Calu3 (cell line): ENCODE measurements at places on chromosomes 1 and 21.

DNA sequence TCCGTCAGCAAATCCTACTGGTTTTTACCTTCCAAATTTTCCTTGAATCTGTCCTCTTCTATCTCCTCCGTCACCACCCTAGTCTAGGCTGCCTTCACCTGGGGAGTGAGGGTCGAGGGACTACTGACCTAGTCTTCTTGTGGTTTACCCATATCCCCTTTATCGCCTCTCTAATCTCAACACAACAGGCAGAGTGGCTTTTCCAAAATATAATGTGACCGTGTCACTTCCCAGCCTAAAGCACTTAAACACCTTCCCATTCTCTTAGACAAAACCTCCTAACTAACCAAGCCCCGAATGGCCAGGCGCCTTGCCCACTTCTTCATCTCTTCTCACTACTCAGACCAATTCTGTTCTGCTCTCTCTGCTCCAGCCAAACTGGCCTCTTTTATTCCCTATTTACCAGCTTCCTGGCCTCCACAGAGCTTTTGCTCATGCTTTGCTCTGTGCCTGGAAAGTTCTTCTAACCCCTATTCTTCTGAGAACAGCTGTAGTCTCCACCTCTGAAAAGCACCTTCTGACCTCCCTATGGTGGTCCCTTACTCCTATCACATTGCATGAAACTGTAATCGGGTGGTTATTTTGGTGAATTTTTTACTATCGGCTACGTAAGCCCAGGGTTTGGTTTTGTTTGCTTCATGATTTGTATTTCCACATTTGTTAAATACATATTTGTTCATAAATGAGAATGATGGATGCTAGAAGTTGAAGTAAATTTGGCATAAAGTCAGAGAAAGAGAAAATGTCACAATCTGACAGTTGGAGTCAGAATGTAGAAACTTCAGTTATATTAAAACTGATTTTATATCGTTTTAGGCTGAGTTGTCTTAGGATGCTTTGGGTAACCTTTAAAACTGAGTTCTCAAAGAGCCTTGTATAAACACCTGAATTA lies 1.2 kb upstream of the NBPF1 start:
- DNase-seq = no peak

DNA sequence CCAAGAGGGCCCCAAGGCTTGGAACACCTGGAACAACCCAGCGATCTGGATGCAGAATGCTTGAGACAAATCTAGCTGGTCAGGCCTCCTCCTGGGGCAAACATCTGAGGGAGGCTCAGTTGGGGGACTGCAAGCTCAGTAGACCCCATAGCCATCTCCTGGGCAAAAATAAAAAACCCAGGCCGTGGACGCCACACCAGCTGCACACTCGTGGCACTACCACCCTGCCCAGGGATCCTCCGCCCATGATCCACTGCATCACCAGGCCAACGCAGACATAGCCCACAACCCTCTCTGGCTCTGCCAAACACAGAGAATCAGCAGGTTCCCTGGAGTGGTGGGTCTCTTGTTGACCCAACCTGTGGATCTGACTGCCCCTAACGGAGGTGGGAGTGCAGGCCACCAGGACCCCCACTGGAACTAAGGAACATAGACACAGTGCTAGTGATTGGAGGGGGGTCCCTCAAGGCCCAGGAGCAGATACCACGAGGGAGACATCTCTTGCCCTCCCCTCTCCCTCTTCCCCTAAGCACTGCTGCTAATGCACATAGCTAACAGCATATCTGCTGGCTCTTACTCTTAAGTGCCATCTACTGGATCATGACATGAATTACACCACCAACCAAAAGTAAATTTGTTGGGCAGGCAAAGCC lies 147.2 kb downstream of the CHD1L start:
- DNase-seq = peak; percentile 32

- DNase-seq = no peak
Observed at GRCh38 chr1:246004301-246004700, 502.8 kb downstream of the SMYD3 start.

DNA sequence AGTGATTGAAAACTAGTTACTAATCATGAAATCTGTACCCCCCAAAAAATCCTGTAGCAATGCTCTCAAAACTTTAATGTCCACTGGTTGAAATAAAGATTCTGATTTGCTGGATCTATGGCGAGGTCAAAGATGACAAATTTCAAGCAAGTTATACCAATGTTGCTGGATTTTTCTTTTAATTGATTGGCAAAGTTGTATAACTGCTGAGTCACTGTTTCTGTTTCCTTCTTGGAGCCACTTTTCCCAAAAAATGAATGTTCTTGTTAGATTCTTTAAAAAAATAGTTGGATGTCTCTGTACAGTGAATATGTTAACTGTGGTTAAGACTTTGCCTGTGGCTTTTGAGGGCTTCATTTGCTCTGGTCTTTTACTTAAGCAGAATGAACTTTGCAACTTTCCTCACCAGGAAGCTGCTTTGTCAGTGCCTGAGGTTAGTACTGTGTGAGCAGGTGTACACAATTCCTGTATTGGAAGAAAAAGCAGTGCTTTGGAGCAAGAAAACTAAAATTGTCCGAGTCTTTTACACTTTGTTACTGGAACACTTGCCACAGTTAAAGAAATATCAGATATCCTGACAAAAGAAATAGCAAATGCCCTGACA lies 1211.9 kb downstream of the MRPL39 start:
- DNase-seq = no peak

DNA sequence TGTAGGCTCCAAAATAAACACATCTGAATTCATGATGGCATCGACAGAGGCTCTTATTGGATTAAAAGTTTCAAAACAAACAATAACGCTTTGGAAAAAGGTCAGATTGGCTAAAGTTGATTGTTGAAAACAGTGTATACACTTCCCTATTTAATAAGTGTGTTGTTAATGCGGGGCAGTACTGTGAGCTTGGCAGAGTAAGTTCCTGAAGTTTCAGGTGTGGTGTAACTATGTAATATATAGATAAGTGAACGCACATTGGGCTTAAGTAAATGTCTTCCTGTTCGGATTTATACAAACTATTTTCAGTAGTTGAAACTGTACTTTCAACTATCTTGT lies 810 bp downstream of the ZBTB37 start:
- DNase-seq = no peak

GRCh38 chr21:45531393-45532215 lies 10.6 kb downstream of the SLC19A1 start:
- no peak for DNase-seq

DNA sequence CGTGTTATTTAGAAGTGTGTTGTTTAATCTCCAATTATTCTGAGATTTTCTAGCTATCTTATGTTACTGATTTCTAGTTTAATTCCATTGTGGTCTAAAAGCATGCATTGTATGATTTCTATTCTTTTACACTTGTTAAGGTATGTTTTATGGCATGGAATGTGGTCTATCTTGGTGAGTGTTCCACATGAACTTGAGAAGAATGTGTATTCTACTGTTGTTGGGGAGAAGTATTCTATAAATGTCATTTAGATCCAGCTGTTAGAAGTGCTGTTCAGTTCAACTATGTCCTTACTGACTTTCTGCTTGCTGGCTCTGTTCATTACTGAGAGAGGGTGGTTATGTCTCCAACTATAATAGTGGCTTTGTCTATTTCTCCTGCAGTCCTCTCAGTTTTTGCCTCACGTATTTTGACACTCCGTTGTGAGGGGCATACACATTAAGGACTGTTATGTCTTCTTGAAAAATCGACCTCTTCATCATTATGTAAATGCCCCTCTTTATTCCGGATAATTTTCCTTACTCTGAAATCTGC lies 12.0 kb upstream of the PLA2G5 start:
- DNase-seq = no peak

GRCh38 chr1:108896146-108897145 lies 19.7 kb downstream of the GPSM2 start:
- no peak for DNase-seq

DNA sequence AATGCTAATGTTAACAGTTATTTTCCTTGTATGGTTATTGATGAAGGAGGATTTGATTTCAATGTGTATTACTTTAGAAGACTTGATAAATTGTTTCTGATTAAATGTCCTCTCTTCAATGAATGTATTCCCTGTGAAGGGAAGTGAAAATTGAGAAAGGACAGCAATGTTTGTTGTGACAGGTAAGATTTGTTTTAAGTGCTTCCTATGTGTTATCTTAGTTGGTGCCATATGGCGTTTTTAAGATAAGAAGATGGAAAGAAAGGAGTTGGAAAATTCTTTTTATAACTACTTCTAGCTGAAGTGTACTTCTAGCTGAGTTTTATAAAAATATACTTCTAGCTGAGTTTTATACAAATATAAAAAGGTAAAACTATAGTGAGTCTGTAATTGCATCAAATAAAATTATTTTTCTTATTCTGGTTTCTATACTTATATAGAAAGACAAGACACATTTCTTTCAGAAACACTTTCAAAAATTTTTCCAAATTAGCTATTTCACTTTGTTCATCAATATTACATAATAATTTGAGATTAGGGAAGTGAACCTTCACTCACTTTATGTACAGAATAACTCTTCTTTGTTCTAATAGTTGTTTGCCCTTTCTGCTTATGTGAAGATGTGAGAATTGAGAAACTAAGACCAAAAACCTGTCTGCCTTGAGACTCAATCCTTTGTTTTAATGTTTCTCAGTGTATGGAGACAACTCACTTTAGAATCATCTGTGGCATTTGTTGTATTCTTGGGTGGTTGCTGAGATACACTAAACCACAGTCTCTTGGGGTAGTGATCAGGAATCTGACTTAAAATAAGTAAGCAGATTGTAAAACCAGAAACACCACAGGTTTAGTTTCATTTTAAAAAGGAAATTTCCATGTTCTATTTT lies 382.9 kb upstream of the B3GALT2 start:
- DNase-seq = no peak

- DNase-seq = no peak
Observed at GRCh38 chr1:189431447-189431846, 1046.2 kb downstream of the BRINP3 start.

GRCh38 chr1:168179438-168180147 lies 831 bp downstream of the TIPRL start:
- DNase-seq = peak; percentile 8

DNA sequence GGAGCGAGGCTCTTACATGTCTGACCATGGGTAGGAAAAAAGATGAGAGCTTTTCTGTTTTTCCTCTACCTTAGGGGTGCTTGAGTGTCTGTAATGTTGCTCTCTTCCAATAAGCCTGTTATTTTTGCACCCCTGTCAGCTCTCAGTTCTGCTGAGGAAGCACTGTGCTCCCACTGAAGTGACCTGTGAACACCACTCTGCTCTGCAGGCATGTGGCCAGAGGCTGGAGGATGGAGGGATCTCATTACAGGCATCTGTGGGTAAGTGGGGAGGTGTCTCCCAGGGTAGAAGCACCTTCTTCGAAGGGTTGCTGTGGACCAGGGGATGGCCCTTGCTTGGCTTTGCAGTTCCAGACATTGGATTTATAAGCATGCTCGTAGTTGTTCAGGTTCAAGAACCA lies 56.8 kb upstream of the RBM15 start:
- DNase-seq = no peak

- DNase-seq = no peak
Observed at GRCh38 chr1:9675393-9675792, 23.9 kb downstream of the PIK3CD start.

- no peak for DNase-seq
Observed at GRCh38 chr1:84502927-84503326, 3.3 kb upstream of the SPATA1 start.

GRCh38 chr1:15617173-15618076 lies at the start of gene DDI2:
DDI2 (plus strand) TSS chr1:15617458; CDS start chr1:15617671, 213 bp downstream.
- peak; percentile 96 for DNase-seq

DNA sequence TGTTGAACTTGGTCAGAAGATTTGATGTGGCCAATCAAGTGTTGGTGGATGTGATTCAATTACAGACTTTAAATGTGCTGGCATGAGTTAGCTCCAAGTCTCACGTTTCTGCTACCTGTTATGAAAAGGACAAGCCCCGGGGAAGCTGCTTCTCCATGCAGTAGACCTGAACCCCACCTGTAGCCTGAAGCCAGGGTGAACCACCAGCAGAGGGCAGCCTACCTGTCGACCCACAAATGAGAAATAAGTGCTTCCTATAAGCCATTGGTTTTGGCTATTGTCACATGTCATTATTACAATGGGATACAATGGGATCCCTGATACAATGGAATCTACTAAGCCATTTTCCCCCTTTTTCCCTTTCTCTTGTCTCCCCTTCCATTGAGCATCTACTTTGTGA lies 230.2 kb downstream of the PRDM2 start:
- no peak for DNase-seq

GRCh38 chr1:20165522-20165951 lies 20.4 kb upstream of the UBXN10 start:
- DNase-seq = no peak
